Fibroblast of skin of left quadriceps (primary cell): ENCODE measurements at places on chromosomes 7 and 10.

DNA sequence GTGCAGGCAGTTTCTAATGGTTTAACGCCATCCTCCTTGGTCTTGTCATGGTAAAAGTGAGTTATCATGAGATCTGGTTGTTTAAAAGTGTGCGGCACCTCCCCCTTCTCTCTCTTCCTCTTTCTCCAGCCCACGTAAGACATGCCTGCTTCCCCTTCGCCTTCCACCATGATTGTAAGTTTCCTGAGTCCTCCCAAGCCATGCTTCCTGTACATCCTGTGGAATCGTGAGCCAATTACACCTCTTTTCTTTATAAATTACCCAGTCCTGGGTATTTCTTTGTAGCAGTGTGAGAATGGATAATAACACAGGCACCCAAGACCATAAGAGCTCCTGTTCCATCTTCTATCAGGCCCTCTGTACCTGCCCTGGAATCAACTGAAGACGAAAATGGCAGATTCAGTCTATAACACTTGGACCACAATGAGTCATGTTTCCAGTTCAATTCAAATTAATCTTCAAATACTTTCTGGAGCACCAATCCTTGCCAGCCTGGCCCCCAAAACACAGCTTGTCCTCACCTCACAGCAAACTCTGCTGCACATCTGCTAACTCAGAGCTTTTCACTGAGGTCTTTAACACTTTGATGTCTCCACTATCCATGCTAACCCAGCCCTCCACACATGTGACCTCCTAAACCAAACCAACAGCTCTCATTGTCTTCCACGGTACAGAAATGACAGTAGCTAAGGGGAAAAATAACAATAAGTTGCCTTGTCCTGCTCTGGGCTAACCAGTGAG lies 73.2 kb downstream of the SFMBT2 start:
- DNase-seq: no peak

- no peak for DNase-seq
Measured at GRCh38 chr10:77869626-77870420, 56.7 kb downstream of the DLG5 start.

DNA sequence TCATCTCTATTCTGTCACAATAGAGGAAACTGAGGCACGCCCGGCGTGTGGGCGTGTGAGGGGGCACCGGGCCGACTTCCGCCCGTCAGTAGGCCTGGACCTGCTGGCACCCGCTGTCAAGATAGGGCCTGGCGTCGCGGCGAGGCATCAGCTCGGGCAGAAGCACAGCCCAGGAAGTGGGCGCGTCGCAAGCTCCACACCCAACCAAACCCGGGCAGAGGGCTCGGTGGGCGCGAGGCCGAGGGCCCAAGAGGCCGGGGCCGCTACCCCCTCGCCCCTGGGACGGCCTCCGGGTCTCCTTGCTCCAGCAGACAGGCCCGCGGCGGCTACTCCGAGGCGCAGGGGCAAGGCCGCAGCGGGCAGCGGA lies 91.2 kb downstream of the SPAG6 start:
- no peak for DNase-seq

- DNase-seq: no peak
Measured at GRCh38 chr10:124062390-124062789, 31.0 kb downstream of the CHST15 start.

GRCh38 chr7:45457591-45457990 lies 116.6 kb upstream of the ADCY1 start:
- no peak for DNase-seq

- DNase-seq: no peak
Measured at GRCh38 chr10:546971-547590, 142.4 kb downstream of the DIP2C start.

DNA sequence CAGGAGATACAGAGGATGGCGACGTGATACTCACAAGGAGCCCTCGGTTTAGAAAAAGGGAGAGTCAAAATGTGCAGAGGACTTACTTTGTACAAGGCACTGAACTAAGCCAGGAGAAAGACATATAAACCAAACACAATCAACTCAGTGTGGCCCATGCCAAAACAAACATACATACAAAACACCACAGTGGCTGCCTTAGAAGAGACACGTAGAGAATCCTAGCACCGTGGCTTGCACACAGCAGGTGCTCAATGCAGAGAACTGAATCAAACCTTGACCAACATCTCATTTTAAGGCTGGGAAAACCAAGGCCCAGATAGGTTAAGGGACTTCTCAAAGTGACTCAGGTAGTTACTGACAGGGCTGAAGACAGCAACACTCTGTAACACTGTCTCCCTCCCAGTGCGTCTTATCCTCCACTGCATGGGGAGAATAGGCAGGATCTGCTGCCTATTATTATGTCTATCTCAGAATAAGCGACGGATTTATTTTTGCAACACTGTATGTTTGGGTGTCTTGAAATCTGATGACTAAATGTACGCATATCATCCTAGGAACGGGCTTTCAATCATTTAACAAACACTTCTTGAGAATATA lies 11.0 kb downstream of the SORBS1 start:
- no peak for DNase-seq

GRCh38 chr7:138549082-138549481 lies 89.0 kb downstream of the TRIM24 start:
- DNase-seq: no peak

- peak; percentile 24 for DNase-seq
Measured at GRCh38 chr7:1725199-1725690, 55.2 kb downstream of the ELFN1 start.

GRCh38 chr10:91462423-91462822 lies 52.3 kb downstream of the HECTD2 start:
- peak; percentile 26 for DNase-seq

DNA sequence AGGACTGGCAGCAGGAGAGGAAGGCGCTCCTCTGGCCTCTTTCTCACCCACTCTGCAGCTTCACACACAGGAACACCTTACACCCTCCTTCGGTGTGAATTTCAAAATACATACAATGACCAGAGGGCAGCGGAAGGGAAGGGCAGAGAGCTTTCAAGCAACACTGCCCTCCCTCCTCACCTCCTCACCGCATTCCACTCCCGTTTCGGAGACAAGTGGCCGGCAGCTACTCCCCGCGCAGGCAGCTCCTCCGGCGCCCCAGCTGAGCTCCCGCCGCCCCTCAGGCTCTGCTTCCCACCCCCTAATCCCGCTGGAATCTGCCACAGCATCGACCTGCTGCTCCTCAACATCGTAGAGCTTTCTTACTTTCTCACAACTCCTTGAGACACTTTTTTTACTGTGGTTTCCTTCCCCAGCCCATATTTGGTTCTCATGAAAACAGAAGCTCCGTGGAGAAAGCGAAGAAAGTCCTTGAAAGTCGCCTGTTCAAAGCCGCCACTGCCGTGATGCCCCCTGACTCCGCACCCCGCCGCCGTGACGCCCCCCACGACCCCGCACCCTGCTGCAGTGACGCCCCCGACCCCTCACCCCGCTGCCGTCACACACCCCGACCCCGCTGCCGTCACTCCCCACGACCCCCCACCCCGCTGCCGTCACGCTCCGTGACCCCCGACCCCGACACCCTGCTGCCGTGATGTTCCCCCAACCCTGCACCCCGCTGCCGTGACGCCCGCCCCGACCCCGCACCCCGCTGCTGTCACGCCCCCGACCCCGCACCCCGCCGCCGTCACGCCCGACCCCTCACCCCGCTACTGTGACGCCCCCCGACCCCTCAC lies 14.6 kb upstream of the GPER1 start:
- DNase-seq: no peak

DNA sequence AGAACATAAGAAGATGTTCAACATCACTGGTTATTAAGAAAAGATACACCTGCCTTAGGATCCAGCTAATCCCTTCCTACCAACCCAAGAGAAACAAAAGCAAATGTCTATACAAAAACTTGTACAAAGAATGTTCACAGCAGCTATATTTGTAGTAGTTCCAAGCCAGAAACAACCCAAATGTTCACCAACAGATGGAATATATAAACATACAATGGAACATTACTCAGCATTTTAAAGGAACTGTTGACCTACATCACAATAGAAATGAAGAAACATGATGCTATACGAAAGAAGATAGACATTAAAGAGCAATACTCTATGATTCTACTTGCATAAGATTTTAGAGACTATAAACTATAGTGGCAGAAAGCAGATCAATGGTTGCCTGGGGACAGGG lies 149.4 kb downstream of the ZNF438 start:
- DNase-seq: no peak
